ENCODE measurements at places on chromosomes 6 and 20. TPM values are rescaled to one million over a fixed set of nuclear protein-coding genes. Genes with fewer than 3 reads are reported as not detected.

The LIME1 gene
- 26.5 TPM for total RNA-seq

The SLC17A2 gene
- total RNA-seq, result not detected

The OR12D3 gene
- not detected for total RNA-seq

The TGM3 gene
- total RNA-seq, result not detected

The LGSN gene
- total RNA-seq, result not detected

The UBE3D gene
- total RNA-seq, result 9.6 TPM

The OVOL2 gene
- total RNA-seq, result not detected

The VSTM2L gene
- 0.68 TPM for total RNA-seq

DNA sequence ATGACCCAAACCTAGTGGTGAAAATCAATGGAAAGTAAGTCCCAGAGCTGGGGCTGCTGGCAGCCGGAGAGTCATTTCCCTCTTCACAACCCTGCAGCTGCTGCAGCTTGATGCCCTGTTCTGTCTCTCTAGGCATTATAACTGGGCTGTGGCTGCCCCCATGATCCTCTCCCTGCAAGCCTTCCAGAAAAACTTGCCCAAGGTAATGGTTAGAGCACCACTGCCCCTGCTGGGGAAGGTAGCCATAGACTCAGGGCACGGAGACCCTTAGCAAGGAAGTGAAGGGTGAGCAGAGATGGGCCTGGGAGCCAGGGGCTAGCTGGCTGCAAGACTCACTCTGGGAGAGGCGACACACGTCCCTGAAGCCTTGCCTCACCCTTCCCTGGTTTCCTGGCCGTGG, 12.0 kb downstream of the LPIN3 start:
- DNase-seq, result no peak

DNA sequence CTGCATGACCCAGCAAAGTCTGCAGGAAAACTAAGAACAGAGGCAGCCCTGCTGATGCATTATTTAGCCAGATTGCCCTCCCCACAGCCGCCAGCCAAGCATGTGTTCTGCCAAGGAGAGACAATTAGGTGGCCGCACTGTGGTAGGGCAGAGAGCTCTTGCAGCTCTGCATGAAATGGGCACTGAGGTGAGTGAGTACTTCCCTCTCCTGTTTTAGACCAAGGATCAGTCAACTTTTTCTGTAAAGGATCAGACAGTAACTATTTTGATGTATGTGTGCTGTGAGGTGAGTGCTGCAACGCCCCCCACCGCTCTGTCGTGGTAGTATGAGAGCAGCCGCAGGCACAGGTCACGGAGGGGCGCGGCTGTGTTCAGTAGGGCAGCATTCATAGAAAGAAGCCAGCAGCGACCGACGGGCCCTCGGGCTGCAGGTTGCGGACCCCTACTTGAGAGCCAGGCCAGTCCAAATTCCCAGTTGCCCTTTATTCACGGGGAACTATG, 23.8 kb upstream of the FAM50B start:
- no peak for DNase-seq

- DNase-seq, result no peak
These were observed 6.0 kb upstream of the ZBTB22 start for GRCh38 chr6:33323623-33323948.

GRCh38 chr6:53922539-53922981, 127.8 kb downstream of the LRRC1 start:
- DNase-seq, result no peak

- DNase-seq, result no peak
These were observed 291.7 kb downstream of the SLC35F1 start for GRCh38 chr6:118198746-118199145.

GRCh38 chr20:49747707-49748524, 34.2 kb upstream of the B4GALT5 start:
- DNase-seq, result peak; percentile 28

DNA sequence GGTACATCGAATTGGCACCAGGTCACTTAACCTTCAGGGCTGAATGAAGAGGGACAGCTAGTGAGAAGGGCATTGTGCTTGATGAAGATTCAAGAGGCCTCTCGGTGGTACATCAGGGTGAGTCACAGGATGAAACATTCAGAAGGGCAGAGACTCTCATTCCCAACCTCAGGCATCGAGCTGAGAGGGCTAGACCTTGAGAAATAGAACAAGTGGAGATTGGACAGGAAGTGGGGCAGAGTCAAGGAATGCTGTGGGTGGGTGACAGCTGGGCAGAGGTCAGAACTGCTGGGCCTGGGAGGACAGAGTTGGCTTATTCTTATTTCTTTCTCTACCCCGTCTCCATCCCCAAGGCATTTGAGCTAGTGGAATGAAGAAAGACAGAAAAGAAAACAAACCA, 126.0 kb downstream of the SCML4 start:
- DNase-seq, result no peak

DNA sequence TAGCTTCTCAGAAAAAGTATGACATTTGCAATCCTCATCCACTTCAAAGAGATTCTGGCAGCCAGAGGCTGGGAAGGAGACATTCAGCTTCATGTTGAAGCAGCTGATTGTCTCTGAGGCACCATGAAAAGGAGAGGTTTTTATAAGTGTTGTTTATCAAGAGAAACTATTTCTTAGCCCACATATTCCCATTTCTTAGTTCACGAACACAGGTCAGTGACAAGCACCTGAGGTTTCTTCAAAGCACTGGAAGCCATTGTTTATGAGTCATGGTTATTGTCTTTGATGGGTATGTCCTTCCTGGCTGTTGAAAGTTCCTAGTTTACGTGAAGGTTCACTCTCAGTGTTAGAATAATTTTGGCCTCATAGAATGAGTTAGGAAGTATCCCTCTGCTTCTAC, 3.0 kb upstream of the DDX43 start:
- no peak for DNase-seq

DNA sequence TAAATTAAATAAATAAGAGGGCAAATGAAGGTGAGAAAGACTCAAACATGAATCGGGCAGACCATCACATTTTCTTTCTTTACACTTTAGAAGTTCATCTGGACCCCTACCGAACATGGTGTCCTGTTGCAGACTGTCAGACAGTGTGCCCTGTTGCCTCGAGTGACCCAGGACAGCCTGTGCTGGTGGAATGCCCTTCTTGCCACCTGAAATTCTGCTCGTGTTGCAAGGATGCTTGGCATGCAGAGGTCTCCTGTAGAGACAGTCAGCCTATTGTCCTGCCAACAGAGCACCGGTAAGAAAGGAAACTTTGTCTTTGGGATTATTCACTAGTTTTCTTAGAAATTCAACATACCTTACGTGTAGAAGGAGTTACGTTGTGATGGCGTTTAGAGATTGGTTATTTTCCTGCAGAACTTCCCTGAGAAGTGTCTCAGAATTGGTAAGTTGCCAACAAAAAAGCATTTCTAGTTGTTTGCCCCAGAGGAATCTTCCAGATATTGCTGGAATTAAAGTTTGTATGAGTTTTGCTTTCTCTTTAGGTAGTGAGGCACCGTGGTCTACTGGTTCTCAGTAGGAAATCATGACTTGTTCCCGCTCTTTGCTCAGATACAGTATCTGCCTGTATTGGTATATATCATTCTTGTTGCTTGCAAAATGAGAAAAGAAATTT, 70.1 kb downstream of the RNF144B start:
- no peak for DNase-seq

DNA sequence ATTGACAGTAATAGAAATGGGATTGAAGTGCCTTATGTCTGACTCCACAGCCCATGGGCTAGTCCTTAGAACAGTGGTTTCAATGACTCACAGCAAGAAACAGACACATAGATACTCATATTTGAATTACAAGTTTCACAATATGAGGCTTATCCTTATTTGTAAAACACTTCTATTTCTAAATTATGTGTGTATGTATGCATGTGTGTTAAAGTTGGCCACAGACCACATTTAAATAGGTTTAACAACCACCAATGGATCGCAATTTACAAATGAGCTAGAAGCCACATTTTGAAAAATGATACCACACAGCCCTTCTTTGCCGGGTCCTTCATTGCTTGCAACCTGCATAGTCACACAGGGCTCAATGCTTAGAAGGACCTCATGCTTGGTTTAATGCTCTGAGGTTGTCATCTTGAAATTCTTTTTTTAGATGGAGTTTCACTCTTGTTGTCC, 157.8 kb upstream of the PREP start:
- no peak for DNase-seq

GRCh38 chr20:45991616-45992015, 17.1 kb upstream of the MMP9 start:
- no peak for DNase-seq

DNA sequence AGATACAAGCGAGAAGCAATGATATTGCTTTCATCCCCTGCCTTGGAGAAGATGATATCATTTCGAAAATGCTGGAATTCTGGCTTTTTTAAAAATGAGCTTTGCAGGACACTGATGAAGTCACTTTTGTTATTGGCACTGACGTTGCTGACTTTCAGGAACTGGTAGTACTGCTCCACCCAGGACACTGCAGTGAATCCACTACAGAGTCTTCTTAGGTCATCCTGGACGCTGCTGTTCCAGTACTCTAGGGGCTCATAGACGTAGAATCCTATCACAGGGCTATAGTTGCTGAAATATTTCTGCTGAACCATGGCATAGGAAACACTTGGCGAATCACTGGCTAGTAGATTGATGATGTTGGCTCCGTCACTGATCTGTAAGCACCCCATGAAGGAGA, 97.2 kb downstream of the OPN5 start:
- DNase-seq, result no peak

DNA sequence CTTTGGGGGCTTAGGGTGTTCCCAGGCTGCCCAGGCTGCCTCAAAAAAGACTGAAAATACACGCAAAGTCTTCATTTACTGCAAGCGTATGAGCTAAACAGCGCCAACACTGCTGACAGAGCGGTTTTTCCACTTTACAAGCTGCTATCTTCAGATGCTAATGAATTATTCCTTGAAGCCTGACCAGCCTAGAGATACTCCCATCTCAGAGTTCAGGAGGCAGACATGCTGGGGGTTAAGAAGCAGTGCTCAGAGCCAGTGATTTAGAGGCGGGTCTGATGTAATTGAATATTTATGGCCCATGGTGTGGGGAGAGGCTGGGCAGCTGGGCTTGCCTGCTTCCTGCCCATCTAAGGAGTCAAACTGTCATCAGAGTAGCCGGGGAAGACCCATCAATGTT, 241.4 kb downstream of the SLC24A3 start:
- no peak for DNase-seq

GRCh38 chr6:134491477-134491876, 173.6 kb upstream of the SGK1 start:
- DNase-seq, result no peak

DNA sequence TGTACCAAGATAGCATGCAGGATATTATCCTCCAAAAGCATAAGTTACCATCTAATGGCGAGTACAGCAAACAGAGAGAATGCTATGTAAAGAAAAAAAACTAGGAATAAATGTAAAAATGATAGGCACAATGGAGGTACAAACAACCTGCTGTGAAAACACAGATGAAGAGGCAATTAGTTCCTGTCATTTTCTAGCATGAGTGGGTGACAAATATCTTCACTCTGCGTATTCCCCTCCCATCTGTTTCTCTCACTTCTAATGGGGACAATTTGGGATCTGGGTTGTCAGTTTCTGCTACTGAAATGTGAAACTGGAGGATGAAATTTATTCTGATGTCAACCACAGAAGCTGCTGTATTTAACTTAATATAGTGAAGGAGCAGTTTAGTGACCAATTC, 11.7 kb upstream of the PTPRK start:
- no peak for DNase-seq

DNA sequence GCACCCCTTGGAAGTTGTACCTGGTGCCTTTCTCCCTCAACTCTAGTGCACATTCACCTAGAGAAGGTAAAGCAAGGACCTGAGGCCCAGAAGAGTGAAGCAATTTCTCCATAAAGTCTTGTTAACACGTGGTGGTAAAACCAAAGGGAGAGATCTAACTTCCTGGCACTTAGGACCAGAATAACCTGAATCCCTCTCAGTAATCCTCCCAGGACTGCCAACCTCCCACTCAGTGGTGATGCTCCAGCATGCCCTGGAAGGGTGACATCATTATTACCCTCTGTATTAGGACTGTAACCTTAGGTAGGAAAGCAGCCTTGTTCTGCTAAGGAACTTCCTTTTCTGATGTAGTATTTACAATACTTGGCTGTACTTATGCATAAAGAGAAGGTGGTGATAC, 330.6 kb upstream of the MARCKS start:
- DNase-seq, result no peak

DNA sequence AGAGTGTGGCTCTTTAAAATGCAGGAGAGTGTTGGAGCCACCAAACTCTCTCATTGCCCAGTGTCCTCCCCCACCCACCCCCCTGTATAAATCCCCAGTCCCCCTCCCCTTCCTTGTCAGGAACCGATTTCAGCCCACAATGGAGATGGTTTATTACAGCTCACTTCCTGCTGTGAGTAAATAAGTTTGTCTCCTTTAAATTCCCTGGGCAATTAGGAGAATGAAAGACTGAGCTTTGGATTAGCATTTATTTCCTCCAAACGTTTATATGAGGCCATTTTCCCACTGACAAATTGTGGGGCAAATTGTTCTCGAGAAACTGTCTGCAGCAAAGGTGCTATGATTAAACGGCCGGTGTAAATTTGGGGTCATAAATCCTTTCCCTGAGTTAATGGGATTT, 128.8 kb downstream of the DHX35 start:
- no peak for DNase-seq

- no peak for DNase-seq
These were observed 134.8 kb downstream of the JPH2 start for GRCh38 chr20:44052166-44052565.

DNA sequence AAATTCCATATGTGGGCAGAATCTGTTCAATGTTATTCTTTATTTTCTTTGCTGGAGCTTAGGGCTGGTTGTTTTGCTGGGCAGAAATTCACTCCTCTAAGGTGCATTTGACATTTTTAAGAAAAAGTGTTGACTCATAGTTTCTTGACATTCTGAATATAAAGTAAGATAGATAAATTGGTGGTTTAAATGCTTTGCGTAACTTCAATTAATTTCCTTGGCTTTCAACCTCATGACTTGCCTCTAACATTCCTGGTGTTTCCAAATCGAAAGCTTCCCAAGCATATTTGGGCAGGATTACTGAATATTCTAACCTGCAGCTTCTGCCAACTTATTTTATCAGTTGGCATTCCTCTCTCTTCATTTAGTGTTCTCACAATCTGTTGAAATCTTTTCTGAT, 718.7 kb upstream of the ADGRB3 start:
- no peak for DNase-seq

- no peak for DNase-seq
These were observed 151.6 kb upstream of the GMDS start for GRCh38 chr6:2396846-2397630.

GRCh38 chr6:122388945-122389344, 10.5 kb upstream of the HSF2 start:
- no peak for DNase-seq

DNA sequence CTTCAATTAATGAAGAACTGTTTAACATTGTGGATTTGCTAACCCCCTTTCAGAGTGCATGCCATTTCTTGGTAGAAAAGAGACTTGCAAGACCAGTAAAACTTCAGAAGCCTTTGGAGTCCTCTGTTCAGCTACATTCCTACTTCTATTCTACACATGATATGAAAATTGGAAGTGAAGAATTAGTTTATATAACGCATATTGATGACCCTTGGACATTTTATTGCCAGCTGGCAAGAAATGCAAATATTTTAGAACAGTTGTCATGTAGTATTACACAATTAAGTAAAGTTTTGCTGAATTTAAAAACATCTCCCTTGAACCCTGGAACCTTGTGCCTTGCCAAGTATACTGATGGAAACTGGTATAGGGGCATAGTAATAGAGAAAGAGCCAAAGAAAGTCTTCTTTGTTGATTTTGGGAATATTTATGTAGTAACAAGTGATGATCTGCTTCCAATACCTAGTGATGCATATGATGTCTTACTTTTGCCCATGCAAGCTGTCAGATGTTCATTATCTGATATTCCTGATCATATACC, 3.3 kb downstream of the TDRD6 start:
- no peak for DNase-seq
